B cell (primary cell): ENCODE measurements at places on chromosomes 12 and 14.
A peak's percentile ranks its signal among the peaks of the same experiment; 100 is the strongest.

DNA sequence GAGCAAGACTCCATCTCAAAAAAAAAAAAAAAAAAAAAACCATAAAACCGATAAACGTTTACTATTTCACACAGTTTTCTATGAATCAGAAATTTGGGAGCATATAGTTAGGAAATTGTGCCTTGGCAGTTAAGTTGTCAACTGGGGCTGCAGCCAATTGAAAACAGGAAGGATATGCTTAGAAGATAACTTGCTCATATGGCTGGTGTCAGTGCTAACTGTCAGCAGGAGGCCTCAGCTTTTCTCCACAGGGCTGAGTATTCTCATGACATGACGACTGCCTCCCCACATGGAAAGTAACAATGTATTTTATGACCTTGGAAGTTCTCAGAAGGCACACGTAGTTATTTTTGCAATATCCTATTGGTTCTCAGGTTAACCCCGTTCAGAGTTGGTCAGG is 29.6 kb upstream of the OR5AU1 start:
- H3K27me3 ChIP-seq = no peaks in the 10 kb centered on the region
- no peak overlapping the region for H3K27ac ChIP-seq
- no peaks in the 10 kb centered on the region for H3K4me1 ChIP-seq
- no peak for DNase-seq

- H3K27ac ChIP-seq = no peak overlapping the region
- H3K36me3 ChIP-seq = peaks cover 35% of the 10 kb centered on the region
- H3K4me3 ChIP-seq = no peak overlapping the region
- H3K4me1 ChIP-seq = no peaks in the 10 kb centered on the region
- no peak for DNase-seq
- no peaks in the 10 kb centered on the region for H3K27me3 ChIP-seq
Measured at GRCh38 chr12:52058631-52059361, 7.6 kb downstream of the NR4A1 start.

GRCh38 chr12:29073631-29074239 is 75.3 kb upstream of the FAR2 start:
- DNase-seq = peak; percentile 29

DNA sequence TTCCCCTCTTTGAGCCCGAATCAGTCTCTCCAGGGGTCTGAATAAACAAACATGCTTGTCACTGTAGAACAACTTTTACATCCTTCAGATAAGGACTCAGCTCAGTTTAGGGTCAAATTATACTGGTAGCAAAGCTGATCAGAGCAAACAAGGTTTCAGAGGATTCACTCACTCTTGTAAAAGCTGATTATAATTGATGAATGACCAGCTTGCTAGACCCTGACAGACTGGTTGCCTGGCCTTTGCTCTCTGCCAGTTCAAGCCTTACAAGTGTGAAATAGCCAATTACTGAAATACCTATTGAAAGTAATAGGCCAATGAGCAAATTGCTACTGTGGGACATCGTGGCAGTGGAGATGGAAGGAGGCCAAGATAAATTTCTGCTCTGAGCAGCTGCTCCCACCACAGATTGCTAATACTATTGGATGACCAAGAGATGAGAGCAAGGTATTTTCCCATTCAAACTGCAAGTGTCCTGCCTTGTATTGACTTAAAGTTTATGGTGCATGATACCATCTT is 177.6 kb downstream of the PDZRN4 start:
- no peaks in the 10 kb centered on the region for H3K27me3 ChIP-seq
- H3K4me1 ChIP-seq = no peaks in the 10 kb centered on the region
- no peak overlapping the region for H3K4me3 ChIP-seq
- no peak for DNase-seq

- H3K4me1 ChIP-seq = no peaks in the 10 kb centered on the region
- no peak for DNase-seq
Measured at GRCh38 chr12:72974954-72975555, 702.9 kb downstream of the TRHDE start.

DNA sequence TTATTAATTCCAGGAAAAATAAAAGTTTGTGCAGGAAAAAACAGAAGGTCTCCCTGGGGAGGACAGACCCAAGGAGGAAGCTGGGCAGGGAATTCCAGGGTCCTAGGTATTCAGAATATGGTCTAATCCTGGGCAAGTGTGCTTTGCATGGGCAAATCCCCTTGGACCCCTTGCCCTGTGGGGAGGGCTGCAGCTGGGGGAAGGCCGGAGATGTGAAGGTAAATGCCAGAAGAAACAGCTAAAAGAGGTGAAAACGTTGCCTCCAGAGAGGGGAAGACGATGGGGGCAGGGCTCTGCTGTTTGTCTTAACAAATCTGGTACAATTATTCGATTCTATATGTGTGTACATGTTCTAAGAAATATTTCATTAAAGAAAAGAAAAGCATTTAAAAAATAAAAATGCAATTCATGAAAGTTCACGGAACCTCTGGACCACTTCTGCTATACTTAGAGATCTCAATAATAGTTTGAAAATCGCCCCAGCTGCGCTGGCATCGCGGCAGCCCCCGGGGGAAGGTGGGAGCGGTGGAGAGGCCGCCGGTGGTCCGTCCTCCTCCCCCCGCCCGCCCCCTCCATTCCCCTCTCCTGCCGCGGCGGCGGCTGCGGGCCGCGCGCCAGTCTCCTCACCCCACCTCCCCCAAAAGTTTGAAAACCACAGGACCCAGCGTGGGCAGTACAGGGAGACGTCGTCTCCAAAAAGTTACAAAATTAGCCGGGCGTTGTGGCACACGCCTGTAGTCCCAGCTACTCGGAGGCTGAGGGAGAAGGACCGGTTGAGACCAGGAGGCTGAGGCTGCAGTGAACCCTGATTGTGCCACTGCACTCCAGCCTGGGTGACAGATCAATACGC is 1.5 kb upstream of the PRPF40B start:
- H3K27me3 ChIP-seq = no peaks in the 10 kb centered on the region
- H3K27ac ChIP-seq = no peak overlapping the region
- H3K36me3 ChIP-seq = no peaks in the 10 kb centered on the region
- DNase-seq = no peak
- peaks cover 21% of the 10 kb centered on the region for H3K4me1 ChIP-seq

DNA sequence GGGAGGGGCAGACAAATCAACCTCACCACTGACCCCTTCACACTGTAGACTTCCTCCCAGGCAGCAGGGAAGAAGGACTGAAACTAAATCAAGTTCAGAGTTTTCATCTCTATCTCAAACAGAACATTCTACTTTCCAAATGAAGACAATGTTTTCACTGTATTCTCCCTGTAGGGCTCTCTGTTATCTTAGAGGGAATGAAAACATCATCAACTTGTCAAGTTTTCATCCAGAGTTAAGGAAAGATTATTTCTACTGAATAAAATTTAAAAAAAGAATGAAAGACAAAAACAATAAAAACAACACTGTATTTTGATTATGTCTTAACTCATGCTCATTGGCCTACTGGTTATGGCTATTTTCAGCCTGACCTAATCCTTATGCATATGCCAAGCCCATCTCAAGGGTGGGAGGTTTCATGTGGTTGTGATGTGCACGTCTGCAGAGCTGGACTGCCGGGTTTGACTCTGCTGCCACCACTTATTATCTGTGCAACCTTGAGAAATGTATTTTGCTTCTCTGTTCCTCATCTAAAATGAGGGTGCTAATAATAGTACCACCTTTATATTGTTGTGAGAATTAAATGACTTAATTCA is 152.0 kb upstream of the AVPR1A start:
- no peak overlapping the region for H3K4me3 ChIP-seq
- H3K4me1 ChIP-seq = no peaks in the 10 kb centered on the region
- H3K27ac ChIP-seq = no peak overlapping the region
- H3K27me3 ChIP-seq = no peaks in the 10 kb centered on the region
- DNase-seq = no peak
- no peaks in the 10 kb centered on the region for H3K36me3 ChIP-seq

GRCh38 chr12:75585330-75585729 is 73.9 kb upstream of the KRR1 start:
- no peak overlapping the region for H3K27ac ChIP-seq
- no peaks in the 10 kb centered on the region for H3K4me1 ChIP-seq
- no peaks in the 10 kb centered on the region for H3K27me3 ChIP-seq
- H3K36me3 ChIP-seq = no peaks in the 10 kb centered on the region
- no peak for DNase-seq

GRCh38 chr12:6315704-6316597 is 5.5 kb downstream of the PLEKHG6 start:
- no peak overlapping the region for H3K4me3 ChIP-seq
- H3K27me3 ChIP-seq = peaks cover 10% of the 10 kb centered on the region
- H3K27ac ChIP-seq = no peak overlapping the region
- H3K36me3 ChIP-seq = no peaks in the 10 kb centered on the region
- no peak for DNase-seq

GRCh38 chr12:26750531-26751175 is 82.3 kb downstream of the ITPR2 start:
- H3K4me3 ChIP-seq = peak overlapping the region; percentile 31
- DNase-seq = peak; percentile 27
- no peaks in the 10 kb centered on the region for H3K36me3 ChIP-seq
- H3K27me3 ChIP-seq = no peaks in the 10 kb centered on the region
- H3K4me1 ChIP-seq = peaks cover 14% of the 10 kb centered on the region

DNA sequence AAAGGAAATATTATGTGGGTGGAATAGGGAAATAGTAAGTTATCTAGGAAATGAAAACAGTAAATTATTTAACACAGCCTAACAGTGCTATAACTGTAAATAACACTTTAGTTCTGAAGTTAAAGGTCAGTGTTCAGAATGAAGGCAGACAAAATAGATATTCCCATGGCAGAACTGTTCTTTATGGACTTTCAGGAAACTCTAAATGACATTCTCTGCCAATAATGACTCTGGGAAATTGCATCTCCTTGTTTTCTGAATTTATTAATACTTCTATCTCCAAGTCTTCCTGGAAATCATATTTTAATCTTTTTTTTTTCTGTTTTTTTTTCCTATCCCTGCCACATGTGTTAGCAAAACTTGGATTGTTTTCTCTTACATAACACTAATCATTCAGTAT is 101.4 kb downstream of the PDE3A start:
- no peaks in the 10 kb centered on the region for H3K4me1 ChIP-seq
- no peak overlapping the region for H3K27ac ChIP-seq
- no peak overlapping the region for H3K4me3 ChIP-seq
